ENCODE measurements at places on chromosomes 13 and 19. TPM values are rescaled to one million over a fixed set of nuclear protein-coding genes. Genes with fewer than 3 reads are reported as not detected.

The GPR183 gene
- total RNA-seq, result 1.1 TPM

The XPO4 gene
- total RNA-seq, result 5.1 TPM

The ZNF543 gene
- 4.5 TPM for total RNA-seq

GRCh38 chr19:35295792-35296462 lies 4.0 kb downstream of the MAG start:
- no peaks in the 10 kb centered on the region for H3K4me1 ChIP-seq
- no peaks in the 10 kb centered on the region for H3K27me3 ChIP-seq
- no peak overlapping the region for H3K4me3 ChIP-seq
- DNase-seq, result no peak
- H3K36me3 ChIP-seq, result no peaks in the 10 kb centered on the region

DNA sequence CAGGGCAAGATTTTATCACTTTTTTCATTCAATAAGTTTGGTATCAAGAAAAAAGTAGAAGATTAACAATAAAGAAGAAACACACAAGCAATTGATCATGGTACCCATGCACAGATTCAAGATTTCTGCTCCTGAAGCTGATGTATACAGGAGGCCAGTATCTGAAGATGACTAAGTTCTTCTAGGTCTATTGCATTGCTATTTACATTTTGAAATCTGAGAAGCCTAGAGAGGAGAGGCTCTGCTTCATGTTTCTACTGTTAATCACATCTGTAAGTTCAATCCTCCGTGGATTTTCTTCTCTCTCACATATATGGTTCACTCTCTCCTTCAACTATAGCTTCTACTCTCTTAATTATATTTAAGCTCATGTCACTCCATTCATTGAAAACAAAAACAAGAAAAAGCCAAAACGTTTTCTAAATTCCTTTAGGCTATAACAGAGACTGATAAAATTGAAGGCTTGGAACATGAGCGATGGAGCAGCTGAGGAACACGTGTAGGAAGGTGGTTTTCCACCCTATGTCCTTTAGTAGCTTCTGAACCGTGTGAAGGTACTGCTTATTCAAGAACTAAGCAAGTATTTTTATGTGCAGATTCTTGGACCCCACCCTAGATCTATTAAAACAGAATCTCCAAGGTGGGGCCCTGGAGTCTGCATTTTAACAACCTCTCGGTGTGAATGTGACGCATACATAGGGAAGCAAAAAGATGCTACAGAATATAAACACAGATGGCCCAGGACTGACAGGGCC lies 198.2 kb downstream of the EFNB2 start:
- H3K4me3 ChIP-seq, result no peak overlapping the region
- no peak overlapping the region for H3K27ac ChIP-seq
- no peak for DNase-seq
- H3K36me3 ChIP-seq, result no peaks in the 10 kb centered on the region

GRCh38 chr19:19654441-19654840 lies 9.0 kb downstream of the ATP13A1 start:
- DNase-seq, result no peak
- no peaks in the 10 kb centered on the region for H3K4me1 ChIP-seq
- no peaks in the 10 kb centered on the region for H3K27me3 ChIP-seq
- H3K27ac ChIP-seq, result no peak overlapping the region
- H3K36me3 ChIP-seq, result peaks cover 100% of the 10 kb centered on the region

- peaks cover 4% of the 10 kb centered on the region for H3K36me3 ChIP-seq
- DNase-seq, result no peak
- no peak overlapping the region for H3K27ac ChIP-seq
- no peaks in the 10 kb centered on the region for H3K27me3 ChIP-seq
- peaks cover 10% of the 10 kb centered on the region for H3K4me1 ChIP-seq
Measured at GRCh38 chr19:45087531-45087930, 5.4 kb upstream of the PPP1R37 start.

DNA sequence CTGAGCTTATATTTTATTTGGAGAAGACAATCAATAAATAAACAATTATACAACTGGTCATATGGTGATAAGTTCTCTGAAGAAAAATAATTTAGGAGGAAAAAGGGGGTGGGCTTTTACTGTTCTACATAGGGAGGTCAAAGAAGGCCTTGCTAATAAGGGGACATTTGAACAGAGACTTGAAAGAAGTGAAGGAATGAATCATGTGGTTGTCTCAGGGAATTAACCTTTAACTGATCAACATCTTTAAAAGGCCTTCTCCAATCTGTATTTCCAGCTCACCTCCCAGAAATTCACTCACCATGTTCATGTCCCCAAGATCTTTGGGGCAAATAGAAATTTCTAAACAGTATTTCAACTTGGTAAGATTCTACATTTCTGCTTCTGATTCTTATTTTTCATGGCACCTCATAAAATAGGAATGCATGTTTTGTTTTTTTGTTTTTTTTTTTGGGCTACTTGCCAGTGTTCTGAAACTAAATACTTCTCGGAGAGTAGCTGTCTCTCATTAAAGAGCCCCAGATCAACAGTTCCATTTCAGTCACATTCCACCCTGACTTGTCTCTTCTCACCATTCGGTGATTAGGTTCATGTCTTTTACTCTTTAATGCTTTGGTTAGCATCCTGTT lies 19.2 kb upstream of the LPAR6 start:
- no peak for DNase-seq
- peak overlapping the region; percentile 36 for H3K27ac ChIP-seq
- H3K4me3 ChIP-seq, result peak overlapping the region; percentile 2
- peaks cover 5% of the 10 kb centered on the region for H3K4me1 ChIP-seq

DNA sequence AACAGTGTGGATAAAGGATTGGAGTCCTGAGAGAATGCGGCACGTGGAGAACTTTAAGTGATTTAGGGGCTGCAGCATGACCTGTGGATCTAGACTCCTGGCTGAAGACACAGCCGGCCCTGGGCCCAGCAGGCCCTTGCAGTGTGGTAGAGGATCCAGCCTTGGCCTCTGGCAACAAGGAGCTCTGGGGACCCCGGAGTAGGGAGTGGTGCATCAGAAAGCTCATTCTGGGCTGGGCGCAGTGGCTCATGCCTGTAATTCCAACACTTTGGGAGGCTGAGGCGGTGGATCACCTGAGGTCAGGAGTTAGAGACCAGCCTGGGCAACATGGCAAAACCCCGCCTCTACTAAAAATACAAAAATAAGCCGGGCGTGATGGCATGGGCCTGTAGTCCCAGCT lies 76.0 kb downstream of the CHST8 start:
- no peak overlapping the region for H3K4me3 ChIP-seq
- no peak overlapping the region for H3K27ac ChIP-seq
- no peaks in the 10 kb centered on the region for H3K4me1 ChIP-seq
- no peaks in the 10 kb centered on the region for H3K27me3 ChIP-seq

DNA sequence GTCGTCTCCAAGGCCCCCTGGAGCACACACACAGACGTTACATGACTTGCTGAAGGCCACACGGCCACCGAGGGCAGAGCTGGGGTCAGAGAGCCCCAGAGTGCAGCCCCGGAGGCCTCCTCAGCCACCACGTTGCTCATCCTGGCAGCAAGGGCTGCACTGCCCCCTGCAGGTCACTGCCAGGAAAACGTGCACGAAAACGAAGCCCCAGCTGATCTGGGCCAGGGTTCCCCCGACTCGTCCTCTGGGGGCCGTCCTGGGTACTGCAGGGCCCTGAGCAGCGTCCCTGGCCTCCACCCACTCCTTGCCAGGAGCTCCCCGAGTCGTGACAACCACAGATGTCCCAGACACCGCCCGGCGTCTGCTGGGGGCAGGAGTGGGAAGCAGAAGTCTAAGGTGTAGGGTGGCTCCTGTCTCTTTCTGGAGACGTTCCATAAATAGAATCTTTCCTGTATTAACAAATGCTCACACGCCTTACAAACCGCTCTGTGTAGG lies 3.4 kb downstream of the TPGS1 start:
- no peak overlapping the region for H3K27ac ChIP-seq
- peak; percentile 89 for DNase-seq
- no peaks in the 10 kb centered on the region for H3K4me1 ChIP-seq
- no peaks in the 10 kb centered on the region for H3K27me3 ChIP-seq
- H3K4me3 ChIP-seq, result no peak overlapping the region

DNA sequence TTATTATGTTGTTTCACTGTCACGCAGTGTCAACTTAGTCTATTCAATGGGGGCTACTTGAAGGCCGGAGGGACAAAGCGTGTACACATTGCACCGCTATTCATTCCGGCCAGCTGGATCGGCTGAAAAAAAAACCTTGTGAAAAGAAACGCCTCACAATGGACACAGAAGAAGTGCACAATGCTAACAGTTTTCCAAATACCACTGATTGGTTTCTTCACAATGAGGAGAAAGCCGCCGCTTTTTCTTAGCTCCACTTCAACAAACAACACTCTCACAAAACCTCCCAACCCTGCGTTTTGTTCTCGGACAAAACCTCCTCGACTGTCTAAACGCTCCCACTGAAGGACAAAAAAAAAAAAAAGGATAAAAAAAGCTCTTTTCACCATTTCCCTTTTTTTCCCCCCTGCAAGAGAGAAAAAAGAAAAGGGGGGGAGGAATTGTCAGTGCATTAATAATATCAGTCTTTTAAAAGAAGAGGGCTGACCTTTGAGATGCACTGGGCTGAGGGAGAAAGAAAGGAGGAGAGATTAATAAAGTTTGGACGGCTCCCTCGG lies 5.4 kb downstream of the SOX21 start:
- DNase-seq, result no peak
- H3K4me1 ChIP-seq, result peaks cover 11% of the 10 kb centered on the region
- H3K4me3 ChIP-seq, result peak overlapping the region; percentile 26
- H3K27ac ChIP-seq, result no peak overlapping the region
- no peaks in the 10 kb centered on the region for H3K36me3 ChIP-seq
- H3K27me3 ChIP-seq, result peaks cover 26% of the 10 kb centered on the region
